Activated CD4-positive, alpha-beta memory T cell treated with anti-CD3 and anti-CD28 coated beads for 36 hours (primary cell): ENCODE measurements at places on chromosomes 5 and 9. TPM values are rescaled to one million over a fixed set of nuclear protein-coding genes. Genes with fewer than 3 reads are reported as not detected.

Gene GRIN1
- not detected for total RNA-seq

Gene CLIC3
- total RNA-seq: 0.43 TPM

Gene SPATA31C1
- not detected for total RNA-seq

Gene WNT8A
- not detected for total RNA-seq

Gene HAND1
- total RNA-seq: not detected

Gene NOL6
- 38.1 TPM for total RNA-seq

Gene ELL2
- total RNA-seq: 132 TPM

Gene C9orf72
- total RNA-seq: 10.7 TPM

Gene SOX30
- total RNA-seq: 0.65 TPM

Gene AK1
- total RNA-seq: 28.5 TPM

Gene SDHA
- 143 TPM for total RNA-seq

Gene SLC6A19
- not detected for total RNA-seq

Gene UNC5A
- total RNA-seq: not detected

Gene NDFIP1
- 74.6 TPM for total RNA-seq

Gene NME5
- not detected for total RNA-seq

Gene IFNA8
- total RNA-seq: not detected

Gene OBP2B
- not detected for total RNA-seq
